ENCODE measurements at places on chromosomes 1 and 21.

GRCh38 chr1:48061162-48062136 is 64.3 kb upstream of the TRABD2B start:
- DNase-seq, result peak; percentile 90

DNA sequence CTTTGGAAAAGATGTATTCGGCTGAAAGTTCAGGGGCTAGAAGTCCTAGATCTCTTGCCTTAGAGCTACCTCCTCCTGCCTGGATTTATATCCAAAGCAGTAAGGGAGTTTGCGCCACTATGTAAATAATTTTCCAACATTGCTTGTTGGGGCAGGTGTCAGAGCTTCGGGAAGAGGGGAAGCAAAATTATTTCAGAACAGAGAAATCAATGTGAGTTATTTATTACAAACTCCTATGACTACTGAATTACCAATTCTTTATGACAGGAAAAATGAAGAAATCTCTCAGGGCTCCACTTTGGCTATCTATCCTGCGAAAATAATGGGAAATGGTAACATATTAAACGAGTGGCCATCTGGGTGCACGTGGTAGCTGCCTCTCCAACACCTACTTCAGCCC is at the start of gene CRP:
Gene CRP, minus strand, starts transcription at position 61 of the 400 bp plus-strand sequence. CDS start 104 bp downstream, outside the sequence.
- DNase-seq, result no peak

DNA sequence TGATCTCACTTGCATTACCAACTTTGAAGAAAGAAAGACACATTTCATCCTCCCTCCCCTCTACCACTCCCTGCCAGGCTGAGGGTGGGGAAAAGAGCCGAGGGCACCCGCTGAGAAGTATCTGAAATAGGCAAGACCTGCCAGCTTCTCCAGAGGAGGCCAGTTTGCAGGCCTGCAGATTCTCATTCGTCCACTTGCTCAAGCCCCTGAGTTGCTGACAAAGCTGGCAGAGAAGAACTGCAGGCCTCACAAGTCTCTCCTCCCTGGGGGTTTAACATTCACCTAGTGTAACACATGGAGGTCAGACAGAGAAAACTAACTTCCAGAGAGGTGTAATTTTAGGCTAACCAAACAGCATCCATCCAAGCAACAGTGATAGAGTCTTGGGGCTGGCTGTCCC is 376.4 kb downstream of the HHAT start:
- DNase-seq, result no peak

DNA sequence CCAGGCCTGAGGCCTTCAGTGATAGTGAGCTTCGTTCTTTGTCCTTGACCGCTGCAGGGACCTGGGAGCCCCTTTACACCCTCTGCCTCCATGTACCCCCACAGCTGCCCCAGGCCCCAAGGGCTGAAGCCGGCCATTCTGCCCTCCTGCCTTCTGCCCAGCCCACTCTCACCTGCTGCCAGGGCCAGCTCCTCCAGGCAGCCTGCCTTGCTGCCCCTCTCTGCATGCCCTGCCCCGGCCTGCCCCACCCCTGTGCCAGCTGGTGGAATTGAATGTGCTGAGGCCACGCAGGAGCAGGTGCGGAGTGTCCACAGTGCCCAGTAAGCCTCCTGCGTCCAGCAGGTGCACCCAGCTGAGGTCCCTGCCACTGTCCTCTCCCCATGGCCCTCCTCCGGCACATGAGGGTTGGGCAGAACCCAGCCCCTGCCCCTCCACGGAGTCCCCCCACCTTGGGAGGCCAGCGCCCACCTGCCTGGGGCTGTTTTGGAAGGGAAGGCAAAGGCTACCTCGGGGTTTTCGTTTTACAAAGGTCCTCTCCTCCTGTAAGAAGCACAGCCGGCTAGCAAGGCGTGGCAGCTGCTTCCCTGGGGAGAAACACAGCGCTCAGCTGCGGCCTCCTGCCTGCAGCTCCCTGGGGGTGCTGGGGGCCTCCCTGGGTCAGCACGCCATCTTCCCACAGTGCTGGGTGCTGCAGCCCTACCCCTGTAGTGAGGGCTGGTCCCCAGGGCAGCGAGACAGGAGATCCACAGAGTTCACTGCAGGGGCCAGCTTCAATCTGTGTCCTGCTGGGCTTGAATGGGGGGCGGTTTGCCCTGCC is 21.0 kb downstream of the MMEL1 start:
- no peak for DNase-seq

DNA sequence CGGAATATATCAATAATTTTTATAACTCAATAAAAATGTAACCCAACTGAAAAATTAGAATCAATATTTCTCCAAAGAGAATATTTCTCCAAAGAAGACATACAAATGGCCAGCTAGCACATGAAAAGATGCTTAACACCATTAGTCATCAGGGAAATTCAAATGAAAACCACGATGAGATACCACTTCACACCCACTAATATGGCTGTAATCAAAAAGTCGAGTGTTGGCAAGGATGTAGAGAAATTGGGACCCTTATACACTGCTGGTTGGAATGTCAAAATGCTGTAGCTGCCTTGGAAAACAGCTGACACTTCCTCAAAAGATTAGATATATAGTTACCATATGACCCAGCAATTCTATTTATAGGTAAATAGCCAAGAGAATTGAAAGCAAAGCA is 133.0 kb downstream of the GPR52 start:
- DNase-seq, result no peak

DNA sequence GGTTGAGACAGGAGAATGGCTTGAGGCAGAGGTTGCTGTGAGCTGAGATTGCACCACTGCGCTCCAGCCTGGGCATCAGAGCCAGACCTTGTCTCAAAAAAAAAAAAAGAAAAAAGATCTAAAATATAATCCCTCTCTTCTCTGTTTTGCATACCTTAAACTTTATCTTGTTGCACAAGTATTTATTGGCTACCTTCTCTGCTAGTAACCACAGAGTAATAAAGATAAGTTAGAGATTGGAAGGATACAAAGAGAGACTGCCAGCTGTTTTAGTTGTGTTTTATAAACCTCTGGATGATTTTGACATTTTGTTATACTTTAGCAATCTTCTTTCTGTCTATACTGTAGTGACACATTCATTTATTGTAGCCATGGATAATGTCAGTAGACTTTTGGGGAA is 27.7 kb downstream of the AGO3 start:
- DNase-seq, result no peak

DNA sequence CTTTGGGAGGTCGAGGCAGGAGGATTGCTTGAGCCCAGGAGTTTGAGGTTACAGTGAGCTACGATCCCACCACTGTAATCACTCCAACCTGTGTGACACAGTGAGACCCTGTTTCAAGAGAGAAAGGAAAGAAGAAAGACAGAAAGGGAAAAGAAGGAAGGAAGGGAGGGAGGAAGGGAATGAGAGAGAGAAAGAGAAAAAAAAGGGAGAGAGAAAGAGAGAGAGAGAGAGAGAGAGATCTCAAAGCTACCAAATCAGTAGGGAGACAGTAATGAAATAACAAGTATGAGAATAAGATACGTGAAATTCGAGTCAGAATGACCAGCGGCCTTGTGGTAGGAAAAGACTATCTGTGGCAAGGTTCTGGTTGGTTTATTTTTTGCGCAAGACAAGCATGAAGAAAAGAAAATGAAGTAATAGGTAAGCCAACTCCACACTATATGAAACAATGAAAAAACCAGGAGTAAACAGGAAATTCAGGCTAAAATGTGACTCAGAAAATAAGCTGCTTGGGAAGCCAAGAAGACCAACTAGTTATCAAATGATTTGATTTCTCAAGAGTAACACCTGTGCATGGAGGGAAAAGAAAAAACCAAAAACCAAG is 8.9 kb downstream of the MTF1 start:
- no peak for DNase-seq

DNA sequence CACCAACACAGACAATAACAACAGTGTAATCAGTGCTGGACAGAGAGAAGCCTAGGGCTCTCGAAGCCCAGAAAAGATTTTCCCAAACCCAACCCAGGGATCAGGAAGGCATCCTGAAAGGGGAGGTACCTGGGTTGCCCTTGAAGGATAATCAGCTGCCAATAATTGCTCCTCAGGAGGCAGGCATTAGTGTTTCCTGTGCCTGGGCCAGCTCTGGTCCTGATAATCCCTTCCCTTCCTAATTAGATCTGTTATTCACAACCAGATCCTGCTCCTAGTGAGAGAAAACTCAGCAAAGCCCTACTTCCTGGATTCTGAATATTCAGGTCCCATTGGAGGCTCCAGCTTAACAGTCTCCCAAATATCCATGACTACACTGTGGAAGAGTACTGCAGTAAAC is 117.4 kb downstream of the DMRTA2 start:
- no peak for DNase-seq

GRCh38 chr1:220038640-220039039 is 7.7 kb downstream of the EPRS1 start:
- no peak for DNase-seq

GRCh38 chr1:17606826-17607440 is 67.4 kb downstream of the ARHGEF10L start:
- peak; percentile 27 for DNase-seq

DNA sequence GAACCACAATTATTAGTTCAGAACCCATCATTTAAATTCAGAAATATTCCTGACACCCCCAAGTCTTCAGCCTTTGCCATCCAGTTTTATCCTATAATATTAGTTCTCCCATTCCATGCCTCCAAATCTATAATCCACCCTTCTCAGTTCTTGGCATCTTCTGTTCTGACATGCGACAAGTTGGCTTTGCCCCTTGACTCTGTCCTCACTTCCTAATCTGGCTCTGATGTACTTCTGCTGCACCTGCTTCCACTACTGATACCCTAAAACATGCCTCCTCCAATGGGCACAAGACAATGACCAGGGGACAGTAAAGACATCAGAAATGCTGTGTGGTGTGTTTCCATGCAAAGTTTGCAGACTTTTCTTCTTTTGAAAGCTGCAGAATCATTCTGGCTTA is 17.1 kb upstream of the FBXO28 start:
- DNase-seq, result no peak

- no peak for DNase-seq
Measured at GRCh38 chr1:95236784-95237575, 3.0 kb downstream of the RWDD3 start.

- no peak for DNase-seq
Measured at GRCh38 chr1:61434276-61434675, 290.7 kb downstream of the TM2D1 start.

- DNase-seq, result no peak
Measured at GRCh38 chr21:46555678-46556077, 49.2 kb downstream of the S100B start.

DNA sequence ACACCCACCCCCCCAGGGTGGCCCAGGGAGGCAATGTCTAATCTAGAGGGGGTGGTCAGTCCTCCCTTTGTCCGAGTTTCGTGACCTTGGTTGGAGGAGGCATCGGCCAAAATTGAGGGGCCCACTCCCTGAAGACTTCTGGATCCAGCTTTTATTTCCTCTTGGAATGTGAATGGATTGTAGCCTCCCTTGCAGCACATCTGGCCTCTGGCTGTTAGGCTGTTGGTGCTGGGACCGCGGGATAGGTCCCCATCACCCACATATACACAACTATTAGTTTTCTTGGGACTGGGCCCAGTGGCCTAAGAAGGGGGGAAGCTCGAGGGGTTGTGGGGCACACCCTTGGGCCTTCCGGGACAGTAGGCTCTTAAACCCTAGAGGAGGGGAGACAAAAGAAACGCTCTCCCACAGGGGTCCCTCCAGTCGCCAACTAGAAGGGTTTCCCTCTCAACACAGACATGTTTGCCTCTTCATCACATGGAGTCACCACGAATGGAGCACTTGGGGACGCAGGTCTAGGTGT is 2.5 kb downstream of the LHX4 start:
- DNase-seq, result no peak

- no peak for DNase-seq
Measured at GRCh38 chr1:93051961-93052360, 27.1 kb upstream of the MTF2 start.

GRCh38 chr1:185358957-185359356 is 41.9 kb upstream of the IVNS1ABP start:
- DNase-seq, result no peak

- DNase-seq, result no peak
Measured at GRCh38 chr1:108077991-108078390, 113.0 kb upstream of the VAV3 start.

DNA sequence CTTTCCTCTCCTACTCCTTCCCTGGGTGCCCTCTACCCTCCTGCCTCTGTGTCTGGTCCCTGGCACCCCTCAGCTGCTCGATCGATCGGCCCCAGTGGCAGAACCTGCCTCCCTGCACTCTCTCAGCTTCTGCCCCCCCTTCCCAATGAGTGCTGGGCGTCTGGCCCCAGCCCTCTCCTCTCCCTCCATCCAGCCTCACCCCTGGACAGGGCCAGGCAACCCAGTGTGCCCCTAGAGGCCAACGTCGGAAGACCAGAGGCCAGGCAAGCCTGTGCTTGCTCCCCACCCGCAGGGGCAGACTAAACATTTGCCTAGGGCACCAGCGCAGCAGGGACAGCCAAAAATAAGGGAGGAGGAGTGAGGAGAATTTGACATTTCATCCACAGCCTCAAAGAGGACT is 43.5 kb downstream of the LGR6 start:
- peak; percentile 17 for DNase-seq

- DNase-seq, result no peak
Measured at GRCh38 chr1:90504509-90504908, 212.6 kb downstream of the BARHL2 start.

GRCh38 chr1:38898653-38899230 is 17.4 kb upstream of the GJA9 start:
- DNase-seq, result no peak

GRCh38 chr1:59137276-59137615 is 159.6 kb upstream of the FGGY start:
- no peak for DNase-seq

GRCh38 chr1:1125945-1126344 is 10.1 kb upstream of the C1orf159 start:
- DNase-seq, result no peak

- DNase-seq, result no peak
Measured at GRCh38 chr1:46183079-46183847, 7.0 kb upstream of the P3R3URF start.

GRCh38 chr1:163427279-163427678 is 105.5 kb downstream of the NUF2 start:
- DNase-seq, result no peak

DNA sequence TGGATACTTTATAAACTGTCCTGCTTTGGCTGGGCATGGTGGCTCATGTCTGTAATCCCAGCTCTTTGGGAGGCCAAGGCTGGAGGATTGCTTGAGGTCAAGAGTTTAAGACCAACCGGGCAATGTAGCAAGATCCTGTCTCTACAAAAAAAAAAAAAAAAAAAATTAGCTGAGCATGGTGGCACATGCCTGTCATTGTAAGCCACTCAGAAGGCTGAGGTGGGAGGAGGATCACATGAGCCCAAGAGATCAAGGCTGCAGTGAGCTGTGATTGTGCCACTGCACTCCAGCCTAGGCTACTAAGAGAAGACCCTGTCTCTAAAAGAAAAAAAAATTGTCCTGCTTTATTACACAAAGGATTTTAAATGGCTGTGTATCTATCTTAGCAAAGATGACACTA is 95.2 kb downstream of the LBR start:
- no peak for DNase-seq

- DNase-seq, result no peak
Measured at GRCh38 chr1:224407571-224408293, 26.9 kb downstream of the WDR26 start.

DNA sequence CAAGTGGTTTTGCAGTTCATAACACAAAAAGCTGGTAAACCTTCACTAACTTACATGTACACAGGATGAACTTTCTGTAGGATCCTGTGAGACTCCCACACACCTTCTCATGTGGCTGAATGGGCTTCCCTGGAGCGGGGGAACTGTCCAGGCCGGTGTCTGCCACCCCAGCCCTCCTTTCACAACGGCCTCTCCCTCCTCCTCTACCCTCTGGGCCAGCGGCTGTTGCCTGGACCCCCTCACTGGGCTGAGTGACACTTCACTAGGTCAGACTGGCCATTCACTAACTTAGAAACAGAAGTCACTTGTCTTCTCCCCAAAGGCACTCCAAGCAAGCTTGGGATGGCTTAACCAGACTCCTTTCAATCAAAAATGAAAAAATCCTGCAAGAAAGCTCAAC is 16.1 kb downstream of the SSU72 start:
- no peak for DNase-seq
